ENCODE measurements at places on chromosomes 11 and 22.

GRCh38 chr22:46936378-46936903 is 174.0 kb downstream of the TBC1D22A start:
- no peak for DNase-seq

DNA sequence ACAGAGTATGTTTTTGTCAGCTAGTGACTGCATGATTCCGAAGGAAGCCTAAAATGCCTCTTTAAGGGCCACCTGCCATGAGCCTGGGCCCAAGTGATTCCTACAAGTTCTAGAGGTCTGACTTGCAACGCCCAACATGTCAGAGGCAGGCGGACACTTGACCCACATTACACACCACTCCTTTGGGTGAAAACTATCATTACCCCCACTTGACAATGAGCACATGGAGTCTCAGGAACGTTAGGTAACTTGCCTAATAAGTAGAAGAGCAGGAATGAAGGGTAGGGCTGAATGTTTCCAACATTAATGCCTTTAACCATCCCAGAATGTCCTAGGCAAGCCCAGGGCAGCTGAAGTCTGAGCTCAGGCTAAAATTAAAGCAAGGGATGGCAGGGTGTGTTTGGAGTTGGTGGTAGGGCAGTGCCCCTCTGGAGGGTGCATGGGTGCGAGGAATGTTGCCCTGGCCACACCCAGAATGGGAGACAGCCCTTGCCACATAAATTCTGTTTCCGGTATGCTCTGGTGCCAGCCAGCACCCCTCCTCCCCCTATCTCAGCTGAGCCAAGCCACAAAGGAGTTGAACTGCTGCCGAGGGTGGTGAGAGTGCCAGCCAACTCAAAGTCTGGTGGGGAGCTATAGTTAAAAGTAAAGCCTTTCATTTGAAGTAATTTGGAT is 2.5 kb downstream of the PLAAT2 start:
- DNase-seq: no peak

- DNase-seq: no peak
Observed at GRCh38 chr22:32501836-32502752, 27.5 kb downstream of the FBXO7 start.

GRCh38 chr11:65340226-65340625 is 6.6 kb downstream of the DPF2 start:
- DNase-seq: no peak

DNA sequence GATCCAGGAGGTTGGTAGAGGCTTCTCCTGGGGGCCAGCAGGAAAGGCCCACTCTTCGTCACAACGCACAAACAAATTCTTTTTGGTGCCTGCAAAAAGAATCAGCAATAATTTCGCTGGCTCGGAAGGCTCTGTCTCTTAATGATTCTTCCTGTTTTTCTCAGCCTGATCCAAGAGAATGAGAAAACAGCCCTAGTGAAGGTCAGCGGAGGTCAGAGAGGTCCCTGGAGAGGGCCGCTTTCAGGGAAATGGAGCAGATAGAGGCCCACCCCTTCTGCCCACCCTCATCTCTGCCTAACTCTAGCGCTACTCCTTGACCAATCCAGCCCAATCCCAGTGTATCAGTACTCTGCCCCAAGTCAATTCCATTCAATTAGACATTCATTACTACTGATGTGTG is 19.2 kb downstream of the LRRC55 start:
- no peak for DNase-seq

Measured in stimulated activated naive CD8-positive, alpha-beta T cell treated with anti-CD3 and anti-CD28 coated beads, Interleukin-15, Interleukin-2, amounts not matched to agents 100 U/mL and 50 U/mL, for 24 hours (primary cell).